ENCODE measurements at places on chromosomes 11 and 22.

DNA sequence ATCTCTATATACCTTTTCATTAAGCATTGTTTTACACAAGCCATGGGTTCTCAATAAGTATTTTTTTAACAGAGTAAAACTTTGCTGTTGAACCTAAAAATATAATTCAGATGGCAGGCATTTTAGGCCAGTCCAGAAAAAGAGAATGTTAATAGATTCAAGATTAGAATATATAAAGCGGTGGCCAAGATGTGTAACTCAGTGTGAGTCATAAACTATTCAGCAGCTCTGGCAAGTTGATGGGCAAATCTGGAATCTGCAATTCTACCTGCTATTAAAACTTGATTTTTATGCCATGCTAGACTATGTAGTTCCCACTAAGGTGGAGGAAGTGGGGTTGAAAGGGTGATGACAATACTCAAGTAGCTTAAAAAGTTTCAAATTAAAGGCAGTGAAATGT lies 45.4 kb downstream of the CASP12 start:
- no peak for DNase-seq

DNA sequence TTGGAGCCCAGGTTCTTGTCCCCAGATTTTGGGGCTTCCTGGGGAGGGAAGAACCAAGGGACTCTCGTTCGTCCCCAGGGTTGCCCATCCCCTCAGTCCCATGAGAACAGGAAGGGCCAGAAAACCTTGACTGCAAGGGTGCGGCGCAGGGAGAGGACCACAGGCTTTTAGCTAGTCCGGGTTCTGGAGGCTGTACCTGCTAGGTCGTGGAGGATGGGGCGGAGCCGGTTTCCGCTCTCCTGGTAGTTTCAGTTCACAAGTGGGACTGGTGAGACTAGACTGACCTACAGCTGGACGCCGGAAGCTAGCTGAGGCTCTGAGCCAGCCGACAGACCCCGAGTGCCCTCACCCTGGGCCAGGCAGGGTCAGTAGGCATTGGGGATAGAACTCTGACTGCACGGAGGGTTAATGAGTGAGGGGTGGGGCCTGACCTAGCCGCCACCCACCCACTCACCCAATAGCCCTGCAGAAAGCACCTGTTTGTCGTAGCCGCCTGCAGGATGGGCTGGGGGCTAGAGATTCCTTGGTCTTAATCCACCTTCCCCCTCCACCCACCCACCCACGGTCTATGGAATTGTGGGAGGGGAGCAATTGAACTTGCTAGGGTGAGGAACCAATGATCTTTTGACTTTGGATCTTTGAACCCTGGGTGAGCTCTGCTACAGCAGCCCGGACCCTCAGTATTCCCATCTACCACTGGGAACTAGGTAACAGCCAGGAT lies 1.5 kb downstream of the MAFF start:
- DNase-seq, result no peak

DNA sequence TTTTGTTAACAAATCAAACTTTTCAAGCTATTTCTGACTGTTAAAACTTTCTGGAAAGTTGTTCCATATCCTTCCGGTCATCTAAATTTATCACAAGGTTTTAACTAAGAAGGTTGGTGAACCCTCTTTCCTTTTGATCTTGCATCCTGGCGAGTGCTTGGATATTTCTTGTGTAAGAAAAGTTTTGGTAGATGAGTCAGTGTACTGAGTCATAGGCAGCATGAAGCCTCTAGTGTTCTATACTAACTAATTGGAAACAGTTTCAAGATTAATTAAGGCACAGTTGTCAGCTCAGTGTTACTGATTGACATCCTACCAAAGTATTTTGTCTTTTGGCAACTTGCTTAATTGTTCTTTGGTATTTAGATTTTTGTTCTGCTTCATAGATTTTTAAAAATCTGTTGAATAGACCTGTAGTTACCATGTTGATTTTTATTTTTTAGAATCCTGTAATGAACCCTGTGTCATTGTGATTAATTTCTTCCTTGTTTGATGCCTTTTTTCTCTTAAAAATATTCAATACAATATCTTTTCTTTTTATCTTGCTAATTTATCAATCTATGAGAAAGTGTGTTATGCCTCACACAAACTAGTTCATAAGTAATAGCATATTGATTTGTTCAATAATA lies 38.0 kb downstream of the METTL15 start:
- DNase-seq, result no peak

- no peak for DNase-seq
Measured at GRCh38 chr11:74550991-74551753, 41.2 kb upstream of the POLD3 start.

- no peak for DNase-seq
Measured at GRCh38 chr22:20052309-20053259, 27.5 kb upstream of the DGCR8 start.

DNA sequence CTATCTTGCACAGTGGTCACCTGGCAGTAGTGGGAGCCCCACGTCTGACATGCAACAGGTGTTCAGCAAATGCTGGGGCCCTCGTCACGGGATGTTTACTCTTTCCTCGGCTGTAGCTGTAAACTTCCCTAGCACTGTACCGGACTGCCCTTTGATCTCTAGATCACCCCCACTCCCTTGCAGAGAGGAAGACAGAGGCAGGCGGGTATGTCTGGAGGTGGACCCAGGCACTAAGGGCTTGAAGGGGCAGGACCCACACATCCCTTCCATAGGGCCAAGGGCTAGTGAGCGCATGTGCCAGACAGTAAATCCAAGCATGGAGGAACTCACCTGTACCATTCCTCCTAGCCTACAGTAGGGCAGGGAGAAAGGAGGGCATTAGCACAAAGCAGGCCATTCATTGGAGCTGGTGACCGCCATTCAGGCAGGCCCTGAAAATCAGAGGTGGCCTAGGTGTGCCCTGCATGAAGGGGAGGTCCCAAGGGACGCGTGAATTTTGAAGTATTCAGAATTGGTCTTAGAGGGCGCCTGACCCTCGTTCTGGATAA lies 1.9 kb upstream of the SMTN start:
- no peak for DNase-seq

- DNase-seq, result no peak
Measured at GRCh38 chr11:68040101-68040956, 1.5 kb downstream of the TCIRG1 start.

All from stimulated activated CD8-positive, alpha-beta memory T cell treated with anti-CD3 and anti-CD28 coated beads, Interleukin-7, amount 100 ng/mL, for 1 hour (primary cell).